GM23338 (cell line): ENCODE measurements at places on chromosomes 12 and 14. TPM values are rescaled to one million over a fixed set of nuclear protein-coding genes. Genes with fewer than 3 reads are reported as not detected.
A peak's percentile ranks its signal among the peaks of the same experiment; 100 is the strongest.

DNA sequence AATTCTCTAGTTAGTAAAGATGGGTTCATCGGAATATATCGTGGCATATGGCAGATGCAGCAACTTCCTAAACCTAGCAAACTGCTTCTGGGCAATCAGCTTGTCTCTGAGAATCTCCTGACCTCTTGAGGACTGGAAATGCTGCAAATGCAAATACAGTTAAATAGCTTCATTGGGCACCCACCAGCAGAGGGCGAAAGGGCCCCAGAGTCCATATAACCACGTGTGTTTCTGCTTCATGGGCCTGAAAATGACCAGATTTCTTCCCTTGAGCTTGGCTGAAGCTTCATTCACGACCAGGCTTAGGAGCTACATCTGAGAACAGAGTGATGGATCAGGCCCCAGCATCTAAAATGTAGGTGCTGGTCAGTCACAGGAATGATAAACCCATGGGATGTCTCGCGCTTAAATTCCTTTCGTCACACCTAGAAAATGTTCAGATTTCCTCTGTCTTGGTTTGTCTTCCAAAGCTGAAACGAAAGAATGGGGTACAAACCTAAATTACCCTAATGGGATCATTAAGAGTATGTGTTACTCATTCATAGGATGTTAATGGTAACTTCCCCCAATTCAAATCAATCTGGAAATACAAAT lies 1482.5 kb upstream of the TMEM132C start:
- DNase-seq = peak; percentile 64

BICDL1 gene
- 25.7 and 30.3 TPM in 2 replicates for total RNA-seq

DNA sequence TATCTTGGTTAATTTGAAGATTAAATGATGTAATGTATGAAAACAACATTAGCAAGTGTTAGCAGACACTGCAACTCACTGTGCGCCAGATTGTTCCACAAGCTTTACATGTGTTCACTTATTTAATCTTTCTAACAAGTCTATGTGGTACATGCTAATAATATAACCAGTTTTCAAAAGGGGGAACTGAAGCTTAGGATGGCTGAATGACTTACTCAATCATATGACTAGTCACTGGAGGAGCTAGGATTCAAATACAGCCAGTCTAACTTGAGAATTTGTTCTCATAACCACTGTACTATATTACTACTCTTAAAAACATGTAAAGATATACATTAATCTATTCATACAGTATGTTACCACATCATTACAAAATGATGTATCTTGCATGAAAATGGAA lies 60.5 kb upstream of the LRIG3 start:
- DNase-seq = no peak

GRCh38 chr12:65699251-65699650 lies 125.0 kb upstream of the HMGA2 start:
- no peak for DNase-seq

DNA sequence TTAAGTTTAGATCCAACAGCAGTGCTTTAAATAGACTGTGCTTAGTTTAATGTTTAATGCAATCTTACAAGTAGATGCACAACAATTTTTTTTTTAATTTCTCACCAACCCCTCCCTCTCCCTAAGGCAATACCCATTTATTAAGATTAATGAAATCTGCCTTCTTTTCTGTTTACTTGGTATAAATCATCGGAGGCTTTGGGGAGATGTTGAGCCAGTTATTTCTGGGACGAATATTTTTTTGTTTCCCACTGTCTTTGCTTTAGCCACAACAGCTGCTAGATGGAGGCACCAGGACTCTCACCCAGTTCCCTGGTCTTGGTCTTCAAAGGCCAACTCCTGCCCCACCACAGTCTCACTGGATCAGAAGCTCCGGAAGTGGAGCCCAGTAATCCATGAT lies 113.4 kb downstream of the PLXNC1 start:
- no peak for DNase-seq

FOXM1 gene
- 73.4 and 98.1 TPM in 2 replicates for total RNA-seq

DNA sequence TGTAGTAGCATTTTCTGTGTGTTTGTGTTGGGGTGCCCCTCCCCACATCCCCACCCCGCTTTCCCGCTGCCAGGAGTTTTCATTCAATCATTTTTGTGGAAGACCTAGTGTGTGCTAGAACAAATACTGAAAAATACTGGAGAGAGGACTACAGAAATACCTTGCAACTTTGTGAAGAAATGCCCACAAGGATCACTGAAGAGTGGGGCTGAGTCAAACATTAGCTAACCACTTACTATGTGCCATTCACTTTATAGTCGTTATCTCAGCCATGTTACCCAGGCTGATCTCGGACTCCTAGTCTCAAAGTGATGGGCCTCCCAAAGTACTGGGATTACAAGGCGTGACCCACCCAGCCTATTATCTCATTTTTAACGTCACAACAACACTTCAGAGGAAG lies 559 bp upstream of the LMBR1L start:
- no peak for DNase-seq

DNA sequence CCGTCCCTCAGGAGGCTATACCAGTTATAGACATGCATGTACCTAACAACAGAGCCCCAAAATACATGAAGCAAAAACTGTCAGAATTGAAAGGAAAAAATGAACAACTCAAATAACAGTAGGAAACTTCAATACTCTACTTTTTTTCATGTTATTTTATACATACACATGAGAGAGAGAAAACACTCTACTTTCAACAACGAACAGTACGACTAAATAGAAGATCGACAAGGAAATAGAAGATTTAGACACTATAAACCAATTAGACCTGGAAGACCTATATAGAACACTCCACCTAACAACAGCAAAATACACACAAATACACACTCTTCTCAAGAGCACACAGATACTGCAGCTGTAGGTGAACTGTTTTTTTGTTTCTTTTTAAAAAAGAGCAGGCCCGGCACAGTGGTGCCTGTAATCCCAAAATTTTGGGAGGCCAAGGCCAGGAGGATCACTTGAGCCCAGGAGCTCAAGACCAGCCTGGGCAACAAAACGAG lies 34.7 kb upstream of the PNMA1 start:
- DNase-seq = no peak
